ENCODE measurements at places on chromosomes 16 and 17.

DNA sequence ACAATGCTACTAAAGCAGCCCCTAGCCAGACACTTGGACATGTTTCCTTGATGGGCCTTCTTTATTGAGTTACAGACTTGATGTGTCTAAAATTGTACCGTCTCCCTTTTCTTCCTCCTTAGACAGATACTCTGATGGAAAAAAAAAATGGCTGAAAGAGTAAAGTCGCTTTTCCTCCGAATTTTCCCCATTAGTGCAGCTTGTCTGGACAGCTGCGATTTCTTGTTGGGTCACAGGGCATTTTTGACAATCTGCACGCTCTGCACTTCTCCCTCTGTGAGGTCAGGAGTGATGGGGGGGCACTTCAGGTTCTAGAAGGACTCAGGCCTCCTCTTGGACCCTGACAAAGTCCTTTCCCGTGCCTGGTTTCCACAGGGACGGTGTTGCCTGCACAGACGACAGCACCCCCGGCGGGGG is 968 bp upstream of the PRKAR1A start:
- DNase-seq = peak; percentile 10

DNA sequence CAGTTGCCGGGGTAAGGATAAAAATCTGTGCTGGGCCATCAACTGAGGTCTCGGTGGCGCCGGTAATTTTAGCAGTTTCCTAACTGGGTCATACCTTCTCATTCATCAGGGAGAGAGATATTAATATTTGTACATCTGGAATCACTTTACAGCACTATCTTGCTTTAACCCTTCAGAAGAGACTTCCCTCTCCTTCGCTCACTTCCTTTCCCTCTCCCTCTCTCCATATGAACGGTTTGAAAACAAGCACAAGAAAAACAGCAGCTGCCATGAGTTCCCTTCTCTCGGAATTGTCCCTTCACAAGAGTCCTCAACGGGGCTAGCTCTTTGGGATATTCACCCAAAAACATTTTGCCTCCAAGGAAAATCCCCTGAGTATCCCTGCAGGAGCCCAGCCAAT is 144.3 kb upstream of the NOG start:
- DNase-seq = no peak

DNA sequence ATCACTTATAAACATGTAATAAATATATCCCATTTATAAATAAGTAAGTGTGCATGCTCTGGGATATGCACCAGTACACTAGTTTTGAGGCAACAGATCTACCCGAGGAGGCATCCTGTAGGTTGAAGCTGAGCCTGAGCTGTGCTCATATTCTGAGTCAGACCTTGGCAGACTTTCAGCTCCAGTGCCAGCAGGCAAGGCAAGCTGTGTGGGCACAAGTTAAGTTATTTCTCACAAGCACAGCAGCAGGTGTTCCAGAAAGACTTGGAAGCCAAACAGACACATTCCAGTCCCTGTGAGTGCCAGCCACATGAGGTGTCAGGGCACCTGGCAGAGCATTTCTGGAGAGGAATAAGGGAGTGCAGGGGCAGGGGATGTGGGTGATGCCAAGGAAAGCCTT is 1.3 kb upstream of the CLEC19A start:
- DNase-seq = peak; percentile 11

DNA sequence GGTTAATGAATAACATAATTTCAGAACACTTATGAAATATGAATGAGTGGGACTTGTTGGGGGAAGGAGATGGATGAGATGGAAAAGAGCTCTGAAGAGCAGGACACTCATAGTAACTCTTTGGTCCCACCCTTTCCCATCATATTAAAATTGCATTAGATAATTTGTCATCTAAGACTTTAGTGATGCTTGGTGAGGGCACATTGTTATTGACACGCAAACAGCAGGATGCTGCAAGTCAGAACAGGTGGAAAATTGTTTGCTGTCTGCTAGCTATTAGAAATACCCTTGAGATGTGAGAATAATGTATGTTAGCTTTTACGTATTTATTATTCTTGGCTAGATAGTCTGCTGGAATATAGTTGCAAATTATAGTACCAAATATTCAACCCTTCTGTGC is 75.7 kb downstream of the TANC2 start:
- DNase-seq = no peak

DNA sequence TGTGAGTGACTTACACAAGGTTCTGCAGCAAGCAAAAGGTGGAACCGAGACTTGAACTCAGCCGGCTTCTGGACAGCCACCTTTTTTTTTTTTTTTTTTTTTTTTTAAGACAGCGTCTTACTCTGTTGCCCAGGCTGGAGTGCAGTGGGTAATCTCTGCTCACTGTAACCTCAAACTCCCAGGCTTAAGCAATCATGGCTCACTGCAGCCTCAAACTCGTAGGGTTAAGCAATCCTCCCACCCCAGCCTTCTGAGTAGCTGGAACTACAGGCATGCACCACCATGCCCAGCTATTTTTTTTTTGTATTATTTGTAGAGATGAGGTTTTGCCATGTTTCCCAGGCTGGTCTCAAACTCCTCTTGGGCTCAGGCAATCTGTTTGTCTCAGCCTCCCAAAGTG is 55.2 kb upstream of the GOT2 start:
- DNase-seq = no peak

- no peak for DNase-seq
Observed at GRCh38 chr17:16406742-16407674, 8.4 kb upstream of the TRPV2 start.

GRCh38 chr16:27199736-27200135 is 3.6 kb upstream of the KDM8 start:
- DNase-seq = peak; percentile 35

- DNase-seq = no peak
Observed at GRCh38 chr17:57166803-57167202, 81.8 kb downstream of the AKAP1 start.

DNA sequence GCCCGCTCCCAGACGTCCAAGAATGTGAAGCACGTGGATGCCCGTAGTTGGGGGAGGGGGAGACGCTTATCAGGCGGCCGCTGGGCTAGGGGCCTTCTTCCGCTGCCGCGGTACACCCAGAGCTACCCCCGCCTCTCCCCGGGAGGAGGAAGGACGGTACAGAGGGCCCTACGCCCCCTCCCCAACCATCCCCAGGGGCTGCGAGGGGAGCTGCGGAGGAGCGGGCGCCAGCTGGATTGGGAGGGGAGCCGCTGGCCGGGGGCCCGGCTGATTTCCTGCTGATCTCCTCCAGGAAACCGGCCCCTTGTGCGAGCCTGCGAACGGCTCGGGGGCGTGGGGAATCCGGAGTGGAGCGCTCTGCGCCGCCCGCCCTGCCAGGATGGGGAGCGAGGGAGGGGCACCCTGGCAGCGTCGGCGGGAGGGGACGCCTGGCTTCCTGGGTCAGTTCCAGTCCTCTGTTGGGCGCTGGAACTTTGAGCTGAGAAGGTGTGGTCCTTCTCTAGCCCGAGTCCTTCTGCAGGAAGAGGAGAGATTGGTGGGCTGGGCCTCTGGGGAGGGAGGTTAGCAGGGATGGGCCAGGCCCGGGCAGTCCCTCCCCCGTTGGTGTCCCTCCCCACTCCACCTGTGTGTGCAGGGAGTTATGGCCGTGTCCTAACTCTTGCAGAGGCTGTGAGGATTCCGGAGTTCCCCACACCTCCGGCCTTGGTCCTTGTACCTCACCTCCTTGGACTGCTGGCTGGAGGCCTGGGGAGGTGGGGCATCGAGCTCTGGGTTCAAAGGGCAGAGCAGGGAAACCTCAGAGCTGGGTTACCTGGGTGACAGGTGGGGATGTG is 19.2 kb downstream of the GJD3 start:
- DNase-seq = no peak

- no peak for DNase-seq
Observed at GRCh38 chr16:63581570-63581969, 1540.3 kb downstream of the CDH11 start.

DNA sequence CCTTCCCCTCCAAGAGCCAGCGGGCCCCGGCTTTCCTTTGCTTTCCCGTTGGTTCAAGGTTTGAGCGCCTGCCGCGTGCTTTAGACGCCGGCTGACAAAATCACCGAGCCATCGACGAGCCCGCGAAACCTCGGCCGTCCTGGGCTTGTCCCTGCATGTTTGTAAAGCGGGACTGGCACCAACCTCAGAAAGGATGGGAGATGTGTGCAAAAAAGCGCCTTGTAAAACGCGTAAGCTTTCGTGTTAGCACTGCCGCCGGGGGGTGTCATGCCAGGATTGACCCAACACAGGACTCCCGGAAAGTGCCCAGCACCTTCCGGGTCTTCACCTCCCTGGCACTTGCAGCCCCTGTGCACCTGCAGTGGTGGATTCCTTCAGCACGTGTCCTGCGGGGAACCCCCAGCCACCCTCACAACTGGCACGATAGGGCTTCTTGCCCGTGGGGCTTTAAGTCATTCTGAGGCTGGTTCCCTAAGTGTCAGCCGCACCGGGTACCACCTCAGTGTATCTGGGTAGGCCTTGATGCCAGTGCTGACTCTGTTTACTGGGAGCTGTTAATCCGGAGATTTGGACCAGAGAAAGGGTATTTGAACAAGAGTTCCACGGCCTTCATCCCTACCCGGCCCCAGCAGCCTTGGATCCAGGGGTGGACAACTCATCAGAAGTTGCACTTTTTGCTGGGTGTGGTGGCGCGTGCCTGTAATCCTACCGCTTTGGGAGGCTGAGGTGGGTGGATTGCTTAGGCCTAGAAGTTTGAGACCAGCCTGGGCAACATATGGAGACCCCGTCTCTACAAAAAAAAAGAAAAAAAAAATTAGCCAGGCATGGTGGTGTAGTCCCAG is 817 bp downstream of the NDUFAF8 start:
- DNase-seq = peak; percentile 66

DNA sequence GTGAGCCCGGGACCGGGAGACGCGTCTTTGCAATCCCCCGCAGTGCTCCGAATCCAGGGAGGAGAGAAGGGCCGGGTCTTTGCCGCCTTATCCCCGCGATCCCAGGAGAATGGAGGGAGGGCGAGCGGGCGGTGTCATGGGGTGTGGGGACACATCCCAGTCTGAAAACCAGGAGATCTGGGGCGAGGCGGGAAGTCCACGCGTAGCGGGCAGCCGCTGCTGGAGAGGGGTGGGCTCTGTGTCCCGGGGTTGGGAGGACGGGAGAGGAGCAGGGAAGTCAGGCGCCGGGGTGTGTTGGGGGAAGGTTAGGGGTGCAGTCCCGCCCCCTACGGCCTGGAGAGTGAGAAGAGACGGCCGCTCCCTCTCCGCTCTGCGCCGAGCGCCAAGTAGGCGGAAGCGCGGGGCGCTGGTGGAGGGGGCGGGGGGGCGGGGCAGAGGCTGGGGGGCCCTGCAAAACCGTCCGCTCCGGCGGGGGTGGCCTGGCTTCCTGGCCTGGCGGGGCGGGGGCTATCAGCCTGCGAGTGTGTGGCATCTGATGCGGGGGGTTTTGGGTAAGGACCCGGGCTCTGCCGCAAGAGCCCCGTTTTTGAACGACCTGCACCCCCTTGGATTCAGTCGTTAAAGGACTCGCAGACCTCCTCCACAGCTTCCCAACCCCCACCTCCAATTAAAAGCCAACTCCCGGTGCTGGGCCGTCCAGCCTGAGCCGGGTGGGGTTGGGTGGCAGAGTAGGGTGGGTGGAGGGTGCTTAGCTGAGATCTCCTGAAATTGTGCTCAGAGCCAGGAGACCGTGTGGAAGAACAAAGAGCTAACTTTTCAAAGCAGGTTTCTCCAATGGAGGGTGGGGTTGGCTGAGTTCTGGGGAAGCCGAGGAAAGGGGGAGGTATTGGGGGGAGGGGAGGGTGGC is 654 bp downstream of the LASP1 start:
- peak; percentile 64 for DNase-seq

DNA sequence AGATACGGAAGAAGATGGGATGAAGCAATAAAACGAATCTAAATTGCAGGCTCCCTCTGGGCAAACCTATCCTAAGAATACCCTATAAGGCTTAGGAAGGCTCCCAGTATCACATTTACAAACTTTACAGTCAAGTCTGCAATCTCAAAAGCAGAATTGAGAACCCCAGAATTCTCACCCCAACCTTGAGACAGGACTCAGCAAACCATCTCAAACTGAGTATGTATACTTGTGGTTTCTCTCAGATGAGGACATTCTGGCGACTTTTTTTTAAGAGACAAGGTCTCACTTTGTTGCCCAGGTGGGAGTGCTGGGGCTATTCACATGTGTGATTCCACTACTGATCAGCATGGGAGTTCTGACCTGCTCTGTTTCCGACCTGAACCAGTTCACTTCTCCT is 19.3 kb upstream of the ITGA2B start:
- no peak for DNase-seq

GRCh38 chr17:38920374-38921291 is 4.8 kb upstream of the LASP1NB start:
- DNase-seq = no peak

- no peak for DNase-seq
Observed at GRCh38 chr16:28835864-28836760, 10.0 kb downstream of the TUFM start.

GRCh38 chr16:64196444-64196843 is 925.4 kb downstream of the CDH11 start:
- no peak for DNase-seq

DNA sequence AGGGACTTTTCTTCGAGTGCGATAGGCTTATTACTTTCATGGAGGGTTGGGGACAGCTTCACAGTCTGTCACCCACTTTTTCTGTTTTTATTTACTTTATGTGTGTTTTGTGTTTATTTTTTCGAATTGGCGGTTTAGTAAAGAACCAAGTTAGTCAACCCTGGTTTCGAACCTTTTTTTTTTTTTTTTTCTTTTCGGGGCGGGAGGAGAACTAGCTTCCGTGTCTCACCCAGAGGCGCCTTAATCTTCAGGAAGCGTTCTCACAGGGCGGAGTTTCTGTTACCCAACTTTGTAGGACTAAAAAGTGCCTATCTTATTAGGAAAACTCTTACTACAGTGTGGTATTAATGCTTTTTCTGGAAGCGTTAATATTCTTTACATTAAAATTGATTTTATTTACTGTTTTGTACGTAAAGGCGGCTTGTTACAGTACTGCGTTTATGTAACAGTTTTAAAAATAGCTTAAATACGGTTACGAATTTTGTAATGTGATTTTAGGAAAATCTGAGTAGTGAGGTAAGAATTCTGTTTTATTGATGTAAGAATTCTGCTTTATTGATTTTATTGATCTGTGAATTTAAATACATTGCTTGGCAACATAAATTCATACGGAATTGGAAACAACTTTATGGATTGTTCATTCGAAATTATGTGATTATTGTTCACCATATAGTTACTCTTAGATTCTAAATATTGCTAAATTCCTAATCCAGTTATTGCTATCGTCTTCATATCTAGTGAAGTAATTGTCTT is 885 bp downstream of the ZNF207 start:
- DNase-seq = peak; percentile 51

DNA sequence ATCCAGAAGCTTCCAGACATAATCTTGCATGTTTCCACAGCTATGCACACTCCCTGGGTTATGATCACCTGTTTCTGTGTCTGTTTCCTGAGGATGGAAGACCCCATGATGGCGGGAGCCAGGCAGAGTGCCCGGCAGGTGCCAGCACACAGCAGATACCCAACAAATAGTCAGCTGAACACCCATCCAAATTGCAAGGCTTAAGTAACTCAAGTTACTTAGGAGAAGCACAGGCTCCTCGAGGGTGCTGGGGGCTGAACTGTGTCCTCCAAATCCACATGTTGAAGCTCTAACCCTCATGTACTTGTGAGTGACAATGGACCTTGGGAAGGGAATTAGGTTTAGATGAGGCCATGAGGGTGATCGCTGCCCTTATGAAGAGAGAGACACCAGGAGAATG is 79.5 kb upstream of the DOC2B start:
- DNase-seq = no peak

All from stimulated activated CD4-positive, alpha-beta T cell treated with anti-CD3 and anti-CD28 coated beads, Interleukin-4, amount 100 ng/mL, for 24 hours (primary cell).